Caco-2 (cell line): ENCODE measurements at places on chromosomes 5 and 9. TPM values are rescaled to one million over a fixed set of nuclear protein-coding genes. Genes with fewer than 3 reads are reported as not detected.

DNA sequence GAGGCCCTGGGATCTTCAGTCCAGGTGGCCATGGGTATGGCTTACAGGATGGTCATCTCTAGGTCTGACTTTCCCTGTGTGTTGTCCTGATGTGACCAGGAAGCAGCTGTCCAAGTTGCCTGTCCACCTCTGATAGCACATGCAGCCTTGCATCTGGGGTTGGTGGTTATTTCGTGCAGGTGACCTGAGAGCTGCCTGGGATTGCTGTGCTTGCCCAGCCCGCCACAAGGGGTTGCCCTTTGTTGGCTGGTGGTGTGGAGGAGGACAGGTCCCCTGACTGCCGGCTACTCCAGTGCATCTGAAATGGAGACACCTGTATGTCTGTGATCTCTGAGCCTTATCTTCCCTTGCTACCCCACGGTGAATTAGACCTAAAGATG, 212.6 kb downstream of the ARHGAP26 start:
- peaks cover 19% of the 10 kb centered on the region for H3K4me1 ChIP-seq
- H3K27ac ChIP-seq: peak overlapping the region; percentile 77
- H3K4me3 ChIP-seq: no peak overlapping the region

GRCh38 chr5:178113141-178113787, at the start of gene N4BP3:
TSS of gene N4BP3 (plus strand) at chr5:178113532. CDS start at chr5:178119584, 6,052 bp downstream.
- peak; percentile 85 for DNase-seq
- peak within 1 kb of the TSS; percentile 74 for H3K4me3 ChIP-seq
- no peaks in the 10 kb centered on the region for H3K27me3 ChIP-seq
- H3K27ac ChIP-seq: peak within 1 kb of the TSS; percentile 16

DNA sequence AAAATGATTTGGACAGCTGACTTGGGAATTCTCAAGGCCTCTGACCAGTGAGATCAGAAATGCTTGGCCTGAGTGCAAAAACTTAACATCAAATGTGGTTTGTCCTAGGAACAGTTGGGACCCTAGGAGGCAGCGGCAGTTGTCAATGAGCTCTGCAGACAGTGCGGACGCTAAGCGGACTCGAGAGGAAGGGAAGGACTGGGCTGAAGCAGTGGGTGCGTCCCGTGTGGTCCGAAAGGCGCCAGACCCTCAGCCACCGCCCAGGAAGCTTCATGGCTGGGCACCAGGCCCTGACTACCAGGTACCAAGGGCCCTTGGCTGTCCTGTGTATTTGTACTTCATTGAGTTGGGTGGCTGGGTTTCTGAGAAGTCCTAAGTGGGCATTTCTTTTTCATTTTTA, 43.7 kb upstream of the POMT1 start:
- peak; percentile 15 for DNase-seq
- peak overlapping the region; percentile 78 for H3K27ac ChIP-seq
- no peak overlapping the region for H3K4me3 ChIP-seq
- H3K27me3 ChIP-seq: no peaks in the 10 kb centered on the region

DNA sequence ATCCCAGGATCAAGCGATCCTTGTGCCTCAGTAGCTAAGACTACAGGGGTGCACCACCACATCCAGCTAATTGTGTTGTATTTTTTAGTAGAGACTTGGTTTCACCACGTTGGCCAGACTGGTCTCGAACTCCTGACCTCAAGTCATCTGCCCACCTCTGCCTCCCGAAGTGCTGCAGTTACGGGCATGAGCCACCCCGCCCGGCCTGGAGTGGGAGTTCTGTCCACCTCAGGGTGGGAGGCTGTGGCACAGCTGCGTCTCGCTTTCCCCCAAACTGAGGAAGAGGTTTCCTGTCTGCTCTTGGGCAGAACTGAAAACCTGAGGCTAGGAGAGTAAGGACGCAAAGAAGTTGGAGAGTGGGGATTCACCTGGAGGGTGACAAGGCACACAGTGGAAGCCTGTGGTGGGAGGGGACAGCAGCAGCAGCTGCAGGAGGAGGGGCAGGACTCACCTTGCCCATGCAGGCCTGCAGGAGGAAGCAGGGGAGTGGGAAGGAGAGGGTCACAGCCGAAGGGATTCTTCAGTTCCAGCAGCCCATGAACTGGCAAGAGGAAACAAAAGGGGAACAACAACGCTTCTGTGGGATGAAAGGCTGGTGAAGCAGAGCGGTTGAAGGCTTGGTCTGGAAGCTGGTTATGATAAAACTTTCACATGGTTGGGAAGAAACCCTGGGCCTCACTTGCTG, 181.4 kb downstream of the GAS1 start:
- H3K36me3 ChIP-seq: no peaks in the 10 kb centered on the region
- no peaks in the 10 kb centered on the region for H3K27me3 ChIP-seq
- no peak overlapping the region for H3K27ac ChIP-seq
- H3K4me3 ChIP-seq: no peak overlapping the region
- H3K4me1 ChIP-seq: no peaks in the 10 kb centered on the region

GRCh38 chr5:12759377-12759776, 855.1 kb upstream of the CTNND2 start:
- DNase-seq: no peak
- H3K4me1 ChIP-seq: no peaks in the 10 kb centered on the region
- H3K4me3 ChIP-seq: no peak overlapping the region
- H3K36me3 ChIP-seq: no peaks in the 10 kb centered on the region
- H3K27me3 ChIP-seq: no peaks in the 10 kb centered on the region

DNA sequence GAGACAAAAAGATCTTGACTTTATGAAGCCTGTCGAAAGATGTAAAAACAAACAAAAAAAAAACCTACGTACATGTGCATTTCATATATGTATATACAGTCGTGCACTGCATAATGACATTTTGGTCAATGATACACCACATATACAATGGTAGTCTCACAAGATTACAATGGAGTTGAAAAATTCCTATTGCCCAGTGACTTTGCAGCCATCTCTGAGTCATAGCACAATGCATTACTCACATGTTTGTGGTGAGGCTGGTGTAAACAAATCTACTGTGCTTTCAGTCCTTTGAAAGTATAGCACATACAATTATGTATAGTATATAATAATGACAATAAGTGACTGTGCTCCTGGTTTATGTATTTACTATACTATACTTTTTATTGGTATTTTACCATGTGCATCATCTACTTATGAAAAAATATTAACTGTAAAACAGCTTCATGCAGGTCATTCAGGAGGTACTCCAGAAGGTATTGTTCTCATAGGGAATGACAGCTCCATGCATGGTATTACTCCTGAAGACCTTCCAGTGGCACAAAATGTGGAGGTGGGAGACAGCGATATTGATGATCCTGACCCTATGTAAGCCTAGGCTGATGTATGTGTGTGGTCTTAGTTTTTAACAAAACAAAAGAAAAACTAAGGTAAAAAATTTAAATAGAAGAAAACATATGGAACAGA, 73.7 kb upstream of the FST start:
- no peaks in the 10 kb centered on the region for H3K4me1 ChIP-seq
- no peak for DNase-seq
- H3K36me3 ChIP-seq: no peaks in the 10 kb centered on the region
- no peak overlapping the region for H3K27ac ChIP-seq
- H3K4me3 ChIP-seq: no peak overlapping the region

DNA sequence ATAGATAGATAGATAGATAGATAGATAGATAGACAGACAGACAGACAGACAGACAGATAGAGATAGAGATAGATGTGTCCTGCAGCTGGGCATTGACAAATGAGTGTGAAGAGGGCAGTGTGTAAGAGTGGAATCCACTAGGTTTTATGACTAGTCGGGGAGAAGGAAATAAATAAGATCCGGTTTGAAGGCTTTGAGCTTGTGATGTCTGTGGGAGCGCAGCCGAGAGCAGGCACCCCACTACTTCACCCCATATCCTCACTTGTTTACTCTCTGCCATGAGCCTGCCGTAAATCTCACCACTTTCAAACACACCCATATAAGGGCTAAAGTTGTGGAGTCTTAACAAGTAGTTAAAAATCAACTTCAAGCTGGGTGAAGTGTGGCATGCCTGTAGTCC, 1.4 kb upstream of the SUSD1 start:
- H3K36me3 ChIP-seq: no peaks in the 10 kb centered on the region; the same call in 1 of the 2 replicates
- H3K4me1 ChIP-seq: peaks cover 83% of the 10 kb centered on the region
- DNase-seq: no peak
- no peaks in the 10 kb centered on the region for H3K27me3 ChIP-seq
- H3K27ac ChIP-seq: peak overlapping the region; percentile 92
- no peak overlapping the region for H3K4me3 ChIP-seq

DNA sequence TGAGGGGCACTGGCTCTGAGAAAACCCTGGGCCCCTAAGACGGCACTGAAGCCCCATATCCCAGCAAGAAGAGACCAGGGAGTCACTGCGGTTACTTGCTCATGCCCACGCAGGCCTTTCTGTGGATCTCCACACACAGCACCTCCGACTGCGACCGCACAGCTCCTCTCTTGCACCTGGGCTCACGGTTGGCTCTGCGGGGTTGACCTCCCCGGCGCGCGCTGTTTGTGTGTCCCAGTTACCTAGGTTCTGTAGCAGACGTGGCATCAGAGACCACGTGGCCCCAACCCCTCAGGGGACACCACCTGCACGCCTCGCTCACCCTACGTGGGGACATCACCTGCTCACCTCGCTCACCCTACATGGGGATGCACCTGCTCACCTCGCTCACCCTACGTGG, 12.7 kb downstream of the LPCAT1 start:
- no peaks in the 10 kb centered on the region; the same call in none of the 2 replicates for H3K36me3 ChIP-seq
- H3K4me1 ChIP-seq: peaks cover 17% of the 10 kb centered on the region
- H3K27ac ChIP-seq: no peak overlapping the region
- H3K4me3 ChIP-seq: no peak overlapping the region
- no peaks in the 10 kb centered on the region for H3K27me3 ChIP-seq
- DNase-seq: peak; percentile 26

GRCh38 chr5:80959768-80960442, at the start of gene RASGRF2:
TSS of gene RASGRF2 (plus strand) at chr5:80960363. CDS start at chr5:80960739, 376 bp downstream.
- peak; percentile 80 for DNase-seq
- no peaks in the 10 kb centered on the region for H3K36me3 ChIP-seq
- H3K27me3 ChIP-seq: no peaks in the 10 kb centered on the region
- peaks cover 37% of the 10 kb centered on the region for H3K4me1 ChIP-seq

DNA sequence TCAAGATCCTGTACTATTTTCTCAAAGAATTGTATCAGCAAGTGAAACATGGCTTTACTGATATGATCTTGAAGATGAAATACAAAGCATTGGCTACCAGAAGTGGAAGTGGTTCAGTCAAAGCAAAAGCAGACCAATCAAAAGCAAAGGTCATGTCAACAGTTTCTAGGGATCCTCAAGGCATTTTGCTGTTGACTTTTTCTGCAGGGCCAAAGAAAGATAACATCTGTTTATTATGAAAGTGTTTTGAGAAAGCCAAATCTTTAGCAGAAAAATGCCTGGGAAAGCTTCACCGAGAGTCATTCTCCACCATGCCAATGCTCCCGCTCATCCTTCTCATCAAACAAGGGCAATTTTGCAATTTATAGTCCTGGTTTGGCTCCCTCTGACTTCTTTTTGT, 90.3 kb upstream of the ACO1 start:
- DNase-seq: no peak
- H3K27ac ChIP-seq: no peak overlapping the region
- H3K36me3 ChIP-seq: no peaks in the 10 kb centered on the region
- no peak overlapping the region for H3K4me3 ChIP-seq
- no peaks in the 10 kb centered on the region for H3K27me3 ChIP-seq
- H3K4me1 ChIP-seq: no peaks in the 10 kb centered on the region

DNA sequence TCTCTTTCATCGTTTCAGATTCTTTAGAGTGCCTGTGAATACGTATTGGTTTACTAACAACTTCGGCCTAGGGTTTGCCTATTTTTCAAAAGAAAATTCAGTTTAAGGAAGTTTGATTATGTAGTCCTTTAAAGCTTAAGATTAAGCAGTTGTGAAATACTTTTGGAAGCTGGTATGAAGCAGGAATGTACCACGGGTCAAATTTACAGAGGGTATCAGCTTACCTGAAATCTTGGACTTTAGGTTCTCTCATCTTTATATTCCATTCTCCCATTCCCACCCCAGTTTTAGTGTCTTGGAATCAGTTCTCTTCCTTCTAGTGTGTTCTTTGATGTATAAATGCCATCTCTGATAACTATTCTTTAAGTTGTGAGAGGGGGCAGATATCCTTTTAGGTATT, 53.2 kb downstream of the IQGAP2 start:
- H3K36me3 ChIP-seq: no peaks in the 10 kb centered on the region
- H3K4me3 ChIP-seq: no peak overlapping the region
- H3K27me3 ChIP-seq: no peaks in the 10 kb centered on the region
- peaks cover 49% of the 10 kb centered on the region for H3K4me1 ChIP-seq
- H3K27ac ChIP-seq: no peak overlapping the region

DNA sequence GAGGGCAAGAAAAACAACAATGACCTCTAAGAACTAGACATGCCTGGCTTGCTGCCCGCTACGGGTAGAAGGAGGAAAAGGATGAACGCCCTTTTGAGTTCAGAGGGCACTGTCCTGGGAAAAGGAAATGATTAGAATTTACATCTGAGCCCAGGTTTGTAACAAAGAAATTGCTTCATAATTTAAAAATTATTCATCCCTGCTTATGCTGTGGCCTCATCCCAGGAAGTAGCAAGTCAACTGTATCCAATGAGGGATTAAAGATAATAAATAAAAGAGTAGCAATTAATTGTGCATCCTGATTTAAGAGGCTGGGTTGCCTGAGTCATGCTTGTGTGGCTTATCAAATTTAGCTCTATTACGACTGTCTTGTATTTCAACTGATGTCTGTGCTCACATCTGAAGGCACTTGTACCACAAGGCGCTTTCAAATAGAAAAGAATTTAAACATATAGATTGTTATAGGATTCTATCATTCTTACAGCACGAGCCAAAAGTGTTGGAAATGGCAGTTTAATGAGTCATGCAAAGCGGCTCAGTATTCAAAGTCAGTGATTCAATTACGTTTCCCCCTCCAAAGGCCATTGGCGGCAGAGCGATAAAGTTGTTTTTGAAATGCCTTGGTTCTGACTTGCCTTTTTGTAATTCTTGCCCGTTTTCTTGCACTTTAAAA, 40.0 kb upstream of the DMRT1 start:
- no peak overlapping the region for H3K27ac ChIP-seq
- H3K36me3 ChIP-seq: no peaks in the 10 kb centered on the region
- H3K4me1 ChIP-seq: 0 out of 2 replicates have a peak, but pooled peaks cover 5% of the 10 kb centered on the region
- no peaks in the 10 kb centered on the region for H3K27me3 ChIP-seq
- no peak for DNase-seq
- no peak overlapping the region for H3K4me3 ChIP-seq

DNA sequence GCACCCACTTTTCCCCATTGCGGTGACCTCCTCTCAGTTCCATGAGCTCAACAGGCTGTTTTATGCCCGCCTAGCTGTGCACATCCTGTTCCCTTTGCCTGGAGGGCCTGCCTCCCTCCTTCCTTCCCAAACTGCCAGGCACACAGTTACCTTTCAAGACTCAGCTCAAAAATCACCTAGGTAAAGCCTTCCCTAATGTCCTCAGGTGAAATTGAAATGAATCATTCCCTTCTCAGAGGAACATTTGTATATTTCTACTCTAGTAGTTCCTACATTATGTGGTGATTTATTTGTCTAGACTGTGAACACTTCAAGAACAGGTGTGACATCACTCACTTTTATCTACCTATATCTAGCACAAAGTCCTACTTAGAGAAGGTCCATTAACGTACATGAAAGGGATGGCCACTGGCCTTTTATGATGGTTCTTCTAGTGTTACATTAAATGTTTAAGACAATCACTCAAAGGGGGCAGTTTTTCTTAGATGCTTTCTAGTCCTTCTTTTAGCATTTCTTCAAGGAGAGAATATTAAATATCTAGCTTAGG, 103.5 kb upstream of the EQTN start:
- no peaks in the 10 kb centered on the region for H3K4me1 ChIP-seq
- no peaks in the 10 kb centered on the region for H3K36me3 ChIP-seq
- no peak for DNase-seq
- H3K27ac ChIP-seq: peak overlapping the region; percentile 58
- no peak overlapping the region for H3K4me3 ChIP-seq
- no peaks in the 10 kb centered on the region for H3K27me3 ChIP-seq

The TMEM174 gene
- not detected in 2 replicates for total RNA-seq

The PTTG1 gene
- 148 and 157 TPM in 2 replicates for total RNA-seq

The DHX29 gene
- 27.6 and 31.6 TPM in 2 replicates for total RNA-seq

The SH3TC2 gene
- 5.3 and 5.8 TPM in 2 replicates for total RNA-seq

The ADAMTS6 gene
- 0.23 and 0.67 TPM in 2 replicates for total RNA-seq

The ERCC6L2 gene
- total RNA-seq: 45.4 and 46.1 TPM in 2 replicates

The ADAMTSL2 gene
- total RNA-seq: 0.46 and 0.68 TPM in 2 replicates

The CAMK4 gene
- total RNA-seq: not detected in 2 replicates

The TMEFF1 gene
- 2.7 and 4.2 TPM in 2 replicates for total RNA-seq

The GPR150 gene
- total RNA-seq: 0.21 and 0.27 TPM in 2 replicates

The F12 gene
- total RNA-seq: 13.3 and 14.0 TPM in 2 replicates
